Activated CD8-positive, alpha-beta memory T cell treated with anti-CD3 and anti-CD28 coated beads, Interleukin-2, amount 50 U/mL, for 4 hours (primary cell): ENCODE measurements at places on chromosomes 2 and 18.

- no peak for DNase-seq
Observed at GRCh38 chr2:188966728-188967440, 7.3 kb upstream of the COL3A1 start.

- DNase-seq = peak; percentile 76
Observed at GRCh38 chr18:13562494-13563029, 163.8 kb downstream of the FAM210A start.

GRCh38 chr2:96913398-96914202 is 43.7 kb upstream of the SEMA4C start:
- peak; percentile 46 for DNase-seq

DNA sequence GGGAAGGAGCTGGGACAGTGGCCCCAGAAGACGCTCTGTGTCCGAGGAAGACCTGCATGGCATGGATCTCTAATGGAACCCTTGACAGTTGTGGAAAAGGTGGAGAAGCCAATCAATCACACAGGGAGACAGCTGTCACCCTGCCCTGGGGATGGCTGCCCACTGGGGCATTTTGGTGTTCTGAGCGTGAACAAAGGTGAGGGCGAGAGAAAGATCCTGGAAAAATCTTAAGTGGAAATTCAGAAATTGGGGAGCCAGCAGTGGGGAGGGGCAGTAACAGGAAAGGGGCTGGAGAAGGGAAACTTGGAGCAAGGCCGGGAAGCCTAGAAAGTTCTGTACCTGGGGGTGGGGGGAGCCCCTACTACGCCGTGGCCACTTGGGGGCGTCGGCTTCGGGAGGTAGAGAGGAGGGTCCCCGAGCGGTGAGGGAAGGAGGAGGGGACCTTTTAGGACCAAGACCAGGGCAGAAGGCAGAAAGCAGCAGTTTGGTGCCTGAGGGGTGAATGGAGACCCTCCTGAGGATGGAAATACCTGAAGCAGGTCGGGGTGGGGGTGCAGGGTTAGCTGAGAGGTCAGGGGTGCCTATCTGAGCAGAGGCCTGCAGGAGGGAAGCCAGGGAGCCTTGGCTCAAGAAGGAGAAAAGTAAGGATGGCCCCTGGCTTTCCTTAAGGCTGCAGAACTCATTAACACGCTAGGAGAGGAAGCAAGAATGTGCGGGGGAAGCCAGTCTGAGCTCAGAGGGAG is 30.0 kb downstream of the NGEF start:
- no peak for DNase-seq

- no peak for DNase-seq
Observed at GRCh38 chr2:171529914-171530313, 7.6 kb downstream of the CYBRD1 start.

DNA sequence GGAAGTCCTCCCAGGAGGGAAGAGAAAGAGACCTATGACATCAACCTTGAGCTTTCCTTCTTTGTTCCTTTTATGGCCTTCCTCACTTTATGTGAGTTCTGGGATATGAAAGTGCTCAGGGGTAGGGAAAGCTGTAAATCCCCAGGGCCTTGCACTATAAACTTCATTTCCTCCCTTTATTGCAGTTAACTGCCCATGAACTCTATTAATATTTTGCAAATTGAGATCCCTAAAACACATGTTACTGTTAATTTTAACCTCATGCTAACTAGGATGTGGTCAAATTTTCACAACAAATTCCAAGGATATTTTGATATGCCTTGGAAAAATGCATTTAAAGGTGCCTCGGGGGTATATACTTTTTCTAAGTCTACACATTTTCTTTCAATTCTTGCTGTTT is 359.9 kb downstream of the OSR1 start:
- DNase-seq = no peak

GRCh38 chr2:7976206-7976605 is 705.6 kb upstream of the ID2 start:
- DNase-seq = no peak

DNA sequence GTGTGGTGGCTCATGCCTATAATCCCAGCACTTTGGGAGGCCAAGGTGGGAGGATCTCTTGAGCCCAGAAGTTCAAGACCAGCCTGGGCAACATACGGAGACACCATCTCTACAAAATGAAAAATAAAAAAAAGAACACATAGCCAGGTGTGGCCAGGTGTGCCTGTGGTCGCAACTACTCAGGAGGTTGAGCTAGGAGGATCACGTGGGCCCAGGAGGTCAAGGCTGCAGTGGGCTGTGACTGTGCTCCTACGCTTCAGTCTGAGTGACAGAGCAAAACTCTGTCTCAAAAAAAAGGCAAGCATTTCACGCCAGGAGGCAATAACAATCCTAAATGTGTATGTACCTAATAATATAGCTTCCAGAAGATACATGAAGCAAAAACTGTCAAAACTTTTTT is 27.8 kb downstream of the USP40 start:
- no peak for DNase-seq

GRCh38 chr2:15968280-15969178 is 28.2 kb downstream of the MYCN start:
- no peak for DNase-seq

GRCh38 chr18:75643083-75643482 is 215.6 kb upstream of the SMIM21 start:
- no peak for DNase-seq

GRCh38 chr2:41703123-41703522 is 344.7 kb upstream of the PKDCC start:
- no peak for DNase-seq

DNA sequence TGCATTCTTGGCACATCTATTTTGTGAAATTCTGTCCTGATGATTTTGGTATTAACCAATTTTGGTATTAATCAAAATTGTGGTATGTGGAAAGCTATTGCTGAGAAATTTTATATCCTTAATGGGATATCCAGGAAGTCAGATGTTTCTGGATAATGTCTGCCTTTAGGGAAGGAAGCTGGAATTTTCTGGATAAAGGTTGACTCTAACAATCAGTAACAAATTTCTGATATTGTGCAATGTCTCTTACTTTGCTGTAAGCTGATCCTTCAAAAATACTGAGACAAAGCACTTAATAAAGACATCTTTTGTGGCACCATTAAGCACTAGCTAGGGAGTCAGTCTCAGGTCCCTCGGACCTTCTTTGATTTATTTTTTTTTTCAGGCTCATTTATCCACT is 100.8 kb upstream of the UGP2 start:
- DNase-seq = no peak

DNA sequence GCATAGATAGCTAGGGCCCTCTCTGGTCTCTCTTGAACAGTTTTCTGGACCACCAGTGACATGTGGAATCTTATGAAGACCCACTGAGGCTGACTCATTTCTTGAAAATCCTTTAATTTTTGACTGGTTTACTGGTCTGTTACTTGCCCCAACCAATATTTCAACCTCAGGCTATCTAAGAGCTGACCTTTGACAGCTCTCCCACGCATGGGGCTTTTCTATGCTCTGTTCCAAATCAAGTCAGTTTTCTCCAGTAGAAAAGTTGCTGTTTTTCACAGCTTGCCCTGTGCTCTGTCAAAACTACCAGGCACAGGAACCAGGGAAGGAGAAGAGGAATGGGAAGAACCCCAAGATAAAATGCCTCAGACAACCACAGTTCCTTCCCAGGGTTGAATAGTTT is 46.0 kb upstream of the MTIF2 start:
- no peak for DNase-seq

GRCh38 chr2:138013639-138014038 is 49.4 kb downstream of the HNMT start:
- no peak for DNase-seq

DNA sequence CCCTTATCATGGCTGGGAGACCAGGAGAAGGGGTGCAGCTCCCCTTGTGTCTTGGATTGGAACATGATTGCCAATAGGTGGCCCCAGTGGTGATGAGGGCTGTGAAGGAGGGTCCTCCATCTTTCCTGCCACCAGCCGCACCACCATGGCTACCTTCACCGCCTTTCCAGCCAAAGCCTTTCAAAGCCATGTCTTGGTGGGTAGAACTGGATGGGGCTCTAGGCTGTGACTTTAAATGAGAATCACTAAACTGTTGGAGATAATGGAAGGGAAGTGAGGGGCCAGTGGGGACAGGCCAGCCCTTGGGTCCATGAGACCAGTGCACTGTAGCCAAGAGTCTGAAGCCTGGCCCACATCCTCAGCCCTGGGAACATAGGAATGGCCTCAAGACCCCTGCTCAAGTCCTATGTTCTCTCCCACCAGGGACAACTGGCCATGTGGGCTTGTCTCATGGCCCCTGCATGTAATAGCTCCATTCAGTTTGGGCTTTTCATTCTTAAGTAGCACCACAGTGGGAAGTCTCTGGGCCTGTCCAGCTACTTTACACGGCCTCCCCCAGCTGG is 345.7 kb downstream of the DYSF start:
- no peak for DNase-seq

DNA sequence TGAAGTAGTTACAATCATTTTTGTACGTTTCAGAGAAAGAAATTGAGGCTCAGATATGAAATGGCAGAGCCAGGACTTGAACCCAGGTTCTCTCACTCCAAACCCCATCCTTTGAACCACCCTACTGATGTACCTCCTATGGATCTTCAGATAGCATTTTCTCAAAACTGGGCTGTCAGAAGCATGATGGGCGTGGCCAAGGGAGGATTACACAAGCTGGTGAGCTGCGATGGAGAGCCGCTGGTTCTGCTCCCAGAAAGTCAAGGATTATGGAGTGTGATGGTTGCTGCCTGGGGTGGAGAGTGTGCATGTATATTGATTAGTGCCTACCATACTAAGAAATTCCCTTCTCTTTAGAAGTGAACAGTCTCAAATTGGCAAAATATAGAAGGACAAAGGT is 47.0 kb upstream of the PPP1CB start:
- DNase-seq = no peak

DNA sequence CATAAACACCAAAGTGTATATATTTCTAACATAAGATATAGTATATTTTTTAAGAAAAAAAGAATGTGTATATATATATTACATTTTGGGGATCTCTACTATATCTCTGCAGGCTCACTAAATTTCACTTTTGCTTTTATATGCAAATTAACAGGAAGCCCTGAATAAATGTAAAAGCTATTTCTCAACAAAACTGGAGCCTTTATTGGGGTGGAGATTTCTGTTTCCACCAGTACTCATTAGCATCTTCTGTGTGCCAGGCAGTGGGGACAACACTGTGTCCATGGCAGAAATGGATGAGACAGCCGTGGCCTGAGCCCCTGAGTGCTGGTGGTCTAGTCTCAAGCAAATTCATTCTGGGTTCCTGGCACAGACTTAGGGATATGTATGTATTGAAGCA is 41.3 kb downstream of the C18orf63 start:
- DNase-seq = no peak

- no peak for DNase-seq
Observed at GRCh38 chr2:55155764-55156281, 76.3 kb downstream of the CLHC1 start.

DNA sequence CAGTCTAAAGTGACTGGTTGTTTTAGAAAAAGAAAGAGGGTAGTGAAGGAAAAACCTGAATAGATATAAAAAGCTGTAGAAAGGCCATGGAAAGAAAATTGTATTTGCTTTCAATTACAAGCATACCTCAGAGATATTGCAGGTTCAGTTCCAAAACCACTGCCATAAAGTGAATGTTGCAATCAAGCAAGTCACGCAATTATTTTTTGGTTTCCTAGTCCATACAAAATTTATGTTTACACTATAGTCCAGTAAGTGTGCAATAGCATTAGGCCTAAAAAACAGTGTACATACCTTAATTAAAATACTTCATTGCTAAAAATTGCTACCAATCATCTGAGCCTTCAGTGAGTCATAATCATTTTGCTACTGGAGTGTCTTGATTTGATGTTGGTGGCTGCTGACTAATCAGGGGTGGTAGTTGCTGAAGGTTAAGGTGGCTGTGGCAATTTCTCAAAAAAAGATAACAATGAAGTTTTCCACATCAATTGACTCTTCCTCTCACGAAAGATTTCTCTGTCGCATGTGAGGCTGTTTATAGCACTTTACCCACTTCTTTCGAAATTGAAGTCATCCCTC is 2003.8 kb upstream of the PIK3C3 start:
- DNase-seq = no peak

DNA sequence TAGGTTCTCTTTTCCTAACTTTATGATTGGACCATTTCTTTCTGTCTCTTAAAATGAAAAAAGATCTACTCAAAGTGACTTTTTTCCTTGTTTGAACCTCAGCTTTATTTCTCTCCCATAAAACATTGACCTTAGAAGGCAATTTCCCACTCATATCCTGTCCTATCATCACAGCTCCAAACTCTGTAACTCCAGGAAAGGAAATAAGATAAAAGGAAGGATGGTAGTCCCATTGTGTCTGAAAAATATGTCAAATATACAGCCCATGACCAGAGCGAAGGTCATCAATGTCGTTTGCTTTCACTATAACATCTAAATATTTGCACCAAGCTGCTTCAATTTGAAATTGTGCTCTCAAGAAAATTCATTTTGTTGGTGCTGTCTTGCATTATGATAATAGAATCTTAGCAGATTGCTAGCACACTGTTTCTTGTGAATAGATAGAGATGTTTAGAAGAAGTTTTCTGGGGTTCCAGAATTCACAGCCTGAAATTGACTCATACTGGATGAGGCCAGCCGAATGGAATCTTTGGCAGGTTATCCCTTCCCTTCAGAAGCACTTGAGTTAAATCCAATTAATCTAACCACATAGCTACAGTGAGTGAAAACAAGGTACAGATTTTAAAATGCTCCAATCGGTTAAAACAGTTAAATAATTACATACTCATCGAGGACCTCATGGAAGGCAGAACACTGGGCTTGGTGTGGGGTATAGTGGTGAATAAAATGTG is 95.1 kb downstream of the CRIM1 start:
- no peak for DNase-seq

DNA sequence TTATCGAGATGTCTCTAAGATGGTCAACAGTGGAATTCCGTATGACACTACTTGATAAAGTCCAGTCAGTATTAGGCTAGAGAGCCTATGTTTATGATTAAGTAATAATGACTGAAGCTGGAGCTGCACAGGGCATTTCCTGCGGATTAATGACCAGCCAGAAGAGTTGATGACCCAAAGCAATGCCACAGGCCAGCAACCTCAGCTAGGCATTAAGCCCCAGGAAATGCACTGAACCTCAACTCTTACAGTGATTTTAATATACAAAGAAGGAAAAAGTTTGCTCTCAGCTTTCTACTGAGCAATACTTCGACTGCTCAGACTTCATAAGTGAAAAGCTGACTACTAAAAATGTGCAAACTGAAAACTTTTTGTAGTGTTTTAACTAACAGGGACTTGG is 3.9 kb downstream of the KCTD1 start:
- DNase-seq = no peak

DNA sequence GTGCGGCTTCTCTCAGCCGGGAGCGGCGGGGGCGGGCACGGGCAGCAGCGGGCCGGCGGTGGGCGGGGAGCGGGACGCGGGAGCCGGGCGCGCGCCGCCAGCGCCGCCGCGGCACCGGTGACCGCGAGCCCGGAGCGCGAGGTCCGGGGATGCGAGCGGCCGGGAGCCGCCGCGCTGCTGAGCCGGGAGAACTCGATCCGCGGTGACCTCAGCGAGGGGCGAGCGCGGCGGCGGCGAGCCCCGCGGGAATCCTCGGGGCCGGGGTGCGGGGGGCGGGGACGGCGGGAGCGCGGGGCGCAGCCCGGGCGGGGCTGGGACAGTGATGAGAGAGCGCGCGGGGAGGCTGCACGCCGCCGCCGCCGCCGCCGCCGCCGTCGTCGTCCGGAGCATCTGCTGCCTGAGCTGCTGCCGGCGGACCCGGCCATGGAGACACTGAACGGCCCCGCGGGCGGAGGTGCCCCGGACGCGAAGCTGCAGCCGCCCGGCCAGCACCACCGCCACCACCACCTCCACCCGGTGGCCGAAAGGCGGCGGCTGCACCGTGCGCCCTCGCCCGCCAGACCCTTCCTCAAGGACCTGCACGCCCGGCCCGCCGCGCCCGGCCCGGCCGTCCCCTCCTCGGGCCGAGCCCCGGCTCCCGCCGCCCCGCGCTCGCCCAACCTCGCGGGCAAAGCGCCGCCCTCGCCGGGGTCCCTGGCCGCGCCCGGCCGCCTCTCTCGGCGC is at the start of gene MTCL1:
TSS of gene MTCL1 (plus strand) at position 319 of the 723 bp plus-strand sequence. CDS start at position 424, 105 bp downstream.
- peak; percentile 34 for DNase-seq
